Activated naive CD4-positive, alpha-beta T cell treated with anti-CD3 and anti-CD28 coated beads, Interleukin-2, amount 10 ng/mL, durations not matched to agents 5 hours and 36 hours (primary cell): ENCODE measurements at places on chromosomes 2 and 18. TPM values are rescaled to one million over a fixed set of nuclear protein-coding genes. Genes with fewer than 3 reads are reported as not detected.

Gene SP140L
- total RNA-seq, result 121 TPM

Gene CXCR4
- 270 TPM for total RNA-seq

Gene PUM2
- total RNA-seq, result 131 TPM

Gene ACMSD
- total RNA-seq, result not detected

Gene R3HDM1
- 44.7 TPM for total RNA-seq

Gene RGPD3
- 0.19 TPM for total RNA-seq

Gene DSG1
- not detected for total RNA-seq

Gene PKDCC
- not detected for total RNA-seq

Gene CD226
- total RNA-seq, result 65.4 TPM

Gene POTEJ
- not detected for total RNA-seq

Gene NPPC
- 0.33 TPM for total RNA-seq

Gene AFF3
- 12.9 TPM for total RNA-seq

Gene SOS1
- 201 TPM for total RNA-seq

Gene FOXI3
- total RNA-seq, result not detected

Gene AGXT
- not detected for total RNA-seq

Gene CGREF1
- total RNA-seq, result 1.5 TPM

Gene HOXD9
- total RNA-seq, result not detected

Gene DSEL
- total RNA-seq, result 0.08 TPM

Gene PID1
- not detected for total RNA-seq

Gene PLEK
- total RNA-seq, result 1.9 TPM

Gene SERPINB7
- total RNA-seq, result not detected

Gene GNAL
- not detected for total RNA-seq

Gene AMER3
- not detected for total RNA-seq
